ENCODE measurements at places on chromosomes 1 and 21.

DNA sequence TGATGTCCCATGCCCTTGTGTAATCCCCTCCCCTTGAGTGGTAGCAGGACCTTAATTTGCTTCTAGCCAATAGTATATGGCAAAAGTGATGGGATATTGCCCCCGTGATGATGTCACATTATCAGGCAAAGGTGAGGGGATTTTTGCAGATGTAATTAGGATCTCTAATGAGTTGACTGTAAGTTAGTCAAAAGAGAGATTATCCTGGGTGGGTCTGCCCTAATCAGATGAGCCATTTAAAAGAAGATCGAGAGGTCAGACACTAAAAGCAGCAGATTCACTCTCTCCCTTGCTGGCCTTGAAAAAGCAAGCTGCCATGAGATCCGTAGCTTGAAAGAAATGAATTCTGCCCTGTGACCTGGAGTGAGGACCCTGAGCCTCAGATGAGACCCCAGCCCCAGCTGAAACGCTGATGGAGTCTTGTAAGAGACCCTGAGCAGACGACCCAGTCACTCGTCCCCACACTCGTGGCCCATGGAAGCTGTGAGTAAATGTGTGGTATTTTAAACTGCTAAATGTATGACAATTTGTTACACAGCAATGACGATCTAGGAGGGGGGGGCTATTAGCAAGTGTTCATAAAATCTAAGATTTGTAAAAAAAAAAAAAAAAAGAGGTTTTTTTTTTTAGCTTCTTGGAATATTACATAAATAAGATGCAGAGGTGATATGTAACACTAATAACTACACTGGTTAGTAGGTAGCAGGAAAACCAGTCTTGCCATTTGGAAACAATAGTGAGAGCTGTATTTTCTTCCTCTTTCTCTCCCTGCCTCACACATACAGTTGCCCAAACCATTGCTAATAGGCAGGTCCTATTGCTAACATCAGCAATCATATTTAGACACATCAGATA lies 50.3 kb upstream of the TARBP1 start:
- no peak for DNase-seq

GRCh38 chr1:12376236-12377045 lies 146.6 kb downstream of the VPS13D start:
- no peak for DNase-seq

DNA sequence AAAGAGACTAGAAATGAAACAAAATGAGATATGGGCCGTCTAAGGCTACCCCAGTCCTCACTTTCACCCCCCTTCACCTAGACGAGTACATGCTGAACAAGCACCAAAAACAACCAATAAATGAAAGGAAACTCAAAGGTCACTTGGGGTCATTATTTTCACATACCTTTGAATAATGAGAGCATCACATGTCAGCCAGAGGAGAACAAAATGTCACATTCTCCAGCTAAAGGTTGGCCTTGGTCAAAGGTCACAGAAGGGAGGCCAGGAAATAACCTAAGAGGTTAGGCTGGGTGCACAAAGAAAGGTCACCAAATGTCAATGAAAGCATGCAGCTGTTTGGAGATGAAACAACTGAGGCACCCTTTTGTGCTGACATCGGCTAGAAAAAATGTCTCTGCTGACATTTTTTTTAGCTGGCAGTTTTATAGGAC lies 288.7 kb upstream of the USP25 start:
- DNase-seq, result no peak

GRCh38 chr1:232239998-232240397 lies 389.9 kb downstream of the SIPA1L2 start:
- no peak for DNase-seq

DNA sequence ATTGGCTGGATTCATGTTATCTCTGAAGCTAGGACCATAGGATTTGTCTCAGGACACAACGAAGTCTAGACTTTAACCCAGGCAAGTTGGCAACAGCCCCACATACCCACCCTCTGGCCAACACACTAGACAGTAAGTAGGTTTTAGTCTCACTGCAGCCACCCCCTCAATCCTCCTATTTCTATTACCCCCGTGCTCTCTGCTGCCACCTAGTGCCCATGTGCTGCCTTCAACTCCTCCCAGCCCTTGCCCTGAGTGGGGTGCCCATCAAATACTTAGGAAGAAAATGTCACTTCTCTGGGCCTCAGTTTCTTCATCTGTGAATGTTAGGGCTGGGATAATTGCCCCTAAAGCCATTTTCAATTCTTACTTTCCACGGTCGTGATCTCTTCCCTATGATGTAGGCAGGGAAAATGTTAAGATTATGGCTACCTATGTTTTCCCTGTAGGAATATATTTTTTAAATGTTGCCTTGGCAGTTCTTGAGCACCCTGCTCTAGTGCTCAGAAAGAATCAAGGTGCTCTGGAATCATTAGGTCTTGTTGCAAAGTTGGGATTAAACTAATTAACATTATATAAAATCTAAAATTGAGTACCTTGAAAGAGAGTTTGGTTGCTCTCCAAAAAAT lies 213.0 kb downstream of the LMX1A start:
- no peak for DNase-seq

DNA sequence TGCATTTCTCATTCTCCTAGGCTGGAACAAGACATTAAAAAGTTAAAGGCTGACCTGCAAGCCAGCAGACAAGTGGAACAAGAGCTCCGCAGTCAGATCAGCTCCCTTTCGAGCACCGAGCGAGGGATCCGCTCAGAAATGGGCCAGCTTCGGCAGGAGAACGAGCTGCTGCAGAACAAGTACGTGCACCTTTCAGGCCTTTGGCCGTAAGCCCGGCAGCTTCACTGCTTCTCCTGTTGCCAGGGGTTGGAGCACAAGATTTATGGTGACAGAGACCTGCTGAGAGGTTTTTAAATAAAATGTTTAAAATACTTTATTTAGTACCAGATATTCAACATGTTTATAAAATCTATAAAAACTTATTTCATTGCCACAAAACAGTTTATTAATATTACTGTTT lies 53.4 kb downstream of the MACO1 start:
- DNase-seq, result no peak

GRCh38 chr1:182752077-182752988 lies 37.2 kb upstream of the NPL start:
- peak; percentile 59 for DNase-seq

DNA sequence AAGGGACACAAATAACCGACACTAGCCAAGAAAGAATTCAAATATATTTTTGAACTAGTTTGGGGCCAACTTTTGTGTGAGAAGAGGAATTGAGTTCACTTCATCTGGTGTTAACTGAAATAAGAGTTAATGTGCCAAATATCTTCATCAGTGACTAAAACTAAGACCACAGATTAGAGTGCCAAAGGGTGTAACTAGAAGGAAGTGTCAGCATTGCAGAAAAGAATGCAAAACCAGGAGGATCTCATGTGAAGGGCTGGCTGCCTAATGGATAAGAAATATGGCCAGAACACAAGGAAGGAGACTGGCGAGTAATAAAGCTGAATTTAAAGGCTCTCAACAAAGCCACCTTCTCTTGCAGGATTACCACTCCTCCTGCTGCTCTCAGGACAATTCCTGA lies 61.8 kb upstream of the LRRC8D start:
- DNase-seq, result no peak

GRCh38 chr1:234536741-234537140 lies 57.8 kb upstream of the TARBP1 start:
- no peak for DNase-seq

GRCh38 chr1:118948846-118949245 lies 39.3 kb downstream of the TBX15 start:
- no peak for DNase-seq

DNA sequence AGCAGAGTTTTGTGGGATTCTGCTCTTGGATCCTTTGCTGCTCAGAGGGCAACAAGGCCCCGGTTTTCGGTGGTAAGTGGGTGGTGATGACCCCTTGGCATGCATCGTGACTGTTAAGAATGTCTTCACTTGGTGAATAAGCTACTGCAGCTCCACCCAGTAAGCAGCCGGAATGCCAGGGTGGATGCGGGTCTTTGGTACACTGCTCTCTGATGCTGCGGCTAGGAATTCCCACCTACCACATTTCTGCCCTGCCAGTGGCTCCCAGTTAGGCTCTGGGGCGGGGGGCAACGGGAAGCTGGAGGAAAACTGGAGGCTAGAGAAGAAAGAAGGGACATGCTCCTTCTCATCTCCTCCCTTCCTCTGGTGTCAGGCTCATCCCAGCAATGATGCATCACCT lies 180.4 kb upstream of the GALNT2 start:
- no peak for DNase-seq

DNA sequence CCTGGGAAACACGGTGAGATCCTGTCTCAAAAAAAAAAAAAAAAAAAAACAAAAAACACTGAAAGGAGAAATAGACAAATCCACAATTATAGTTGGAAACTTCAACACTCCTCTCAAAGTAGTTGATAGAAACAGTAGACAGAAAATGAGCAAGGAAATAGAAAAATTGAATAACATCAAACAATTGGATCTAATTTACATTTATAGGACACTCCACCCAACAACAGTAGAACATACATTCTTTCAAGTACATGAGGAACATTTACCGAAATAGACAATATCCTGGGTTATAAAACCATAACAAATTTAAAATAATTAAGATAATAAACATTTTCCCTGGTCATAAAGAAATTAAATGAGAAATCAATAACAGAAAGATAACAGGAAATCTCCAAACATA lies 14.9 kb upstream of the ZMYM1 start:
- no peak for DNase-seq

GRCh38 chr1:166145499-166145898 lies 21.3 kb downstream of the FAM78B start:
- no peak for DNase-seq

GRCh38 chr1:89286549-89287180 lies 14.0 kb upstream of the GBP5 start:
- DNase-seq, result no peak

DNA sequence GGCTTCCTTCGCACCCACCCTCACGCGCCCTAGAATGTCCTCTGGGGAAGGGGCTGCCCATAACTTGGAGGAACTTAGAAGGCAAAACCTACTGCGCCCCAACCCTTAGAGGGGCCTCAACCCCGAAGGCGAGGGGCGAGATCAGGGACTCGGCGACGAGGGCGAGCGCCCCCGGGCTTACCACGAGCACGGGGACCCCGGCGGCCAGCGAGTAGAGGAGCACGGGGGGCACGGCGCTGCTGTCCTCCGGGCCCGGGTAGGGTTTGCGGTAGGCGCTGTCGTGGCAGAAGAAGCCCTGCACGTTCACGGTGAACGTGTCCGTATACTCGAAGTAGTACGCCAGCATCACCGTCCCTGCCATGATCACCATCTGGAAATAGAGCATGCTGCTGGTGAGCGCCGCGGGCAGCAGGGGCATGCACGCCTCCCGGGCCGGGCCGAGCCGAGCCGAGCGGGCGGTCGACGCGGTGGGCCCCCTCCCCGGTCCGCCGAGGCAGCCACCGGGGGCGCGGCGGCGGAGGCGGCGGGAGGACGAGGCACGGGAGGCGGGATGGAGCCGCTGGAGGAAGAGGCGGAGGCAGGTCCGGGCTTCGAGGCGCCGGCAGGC lies 304 bp downstream of the PLPPR5 start:
- DNase-seq, result no peak

DNA sequence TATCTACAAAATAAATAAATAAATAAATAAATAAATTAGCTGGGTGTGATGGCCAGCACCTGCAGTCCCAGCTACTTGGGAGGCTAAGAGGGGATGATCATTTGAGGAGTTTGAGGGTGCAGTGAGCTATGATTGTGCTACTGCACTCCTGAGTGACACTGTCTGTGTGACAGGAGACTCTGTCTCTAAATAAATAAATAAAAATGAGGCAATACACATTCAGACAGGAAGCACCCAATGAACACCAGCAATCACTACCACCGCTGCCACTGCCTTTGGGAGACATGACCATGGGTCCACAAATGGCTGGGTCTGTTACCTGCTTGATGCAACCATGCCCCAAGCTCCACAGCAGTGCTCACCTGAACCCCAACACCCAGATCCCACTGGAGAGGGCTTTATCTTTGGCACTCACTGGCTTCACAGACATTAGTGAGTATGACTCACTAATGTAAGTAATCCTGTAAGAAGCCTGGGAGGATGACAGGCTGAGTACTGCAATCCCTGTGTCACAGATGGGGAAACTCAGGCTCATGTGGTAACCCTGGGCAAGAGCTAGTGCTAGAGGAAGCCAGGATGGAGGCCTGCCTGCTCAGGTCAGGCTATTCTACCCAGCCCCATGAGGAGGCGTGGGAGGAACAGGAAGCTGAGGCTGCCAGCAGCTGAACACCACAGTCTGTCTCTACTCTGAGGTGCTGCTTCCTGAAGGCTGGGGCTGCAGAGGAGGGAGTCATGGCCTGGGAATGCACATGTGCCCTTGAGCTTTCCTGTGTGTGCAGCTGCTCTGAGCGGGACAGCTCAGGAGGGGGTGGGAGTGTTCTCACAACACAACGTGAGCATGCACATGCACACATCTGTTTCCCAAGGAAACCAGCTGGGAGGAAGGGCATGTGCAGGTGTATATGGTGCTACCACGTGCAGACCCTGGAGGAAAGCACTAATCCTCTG lies 43.0 kb downstream of the SLC9A1 start:
- DNase-seq, result peak; percentile 50

All from left renal pelvis (tissue), 4 donors.